Colonic mucosa (tissue), 4 donors: ENCODE measurements at places on chromosomes 12 and 14.

DNA sequence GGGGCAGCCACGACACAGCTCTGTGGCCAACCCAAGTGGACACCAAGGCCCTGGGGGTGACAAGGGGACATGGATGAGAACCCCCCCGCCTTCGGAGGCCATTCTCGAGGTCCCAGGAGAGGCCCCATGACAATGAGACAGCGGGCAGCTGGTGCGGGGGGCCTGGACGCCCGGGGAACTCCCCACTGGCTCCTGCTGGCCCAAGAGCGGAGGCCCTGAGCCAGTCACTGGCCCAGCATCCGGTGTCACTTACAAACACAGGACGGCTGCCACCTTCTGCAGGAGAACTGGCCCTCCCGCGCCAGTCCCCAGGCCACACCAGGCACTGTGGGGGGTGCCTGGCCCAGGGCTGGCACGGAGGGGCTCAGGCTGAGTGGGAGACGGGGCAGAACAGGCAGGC is 51.4 kb downstream of the NCOR2 start:
- no peak for DNase-seq

GRCh38 chr12:9073076-9073475 is 42.6 kb downstream of the A2M start:
- DNase-seq, result no peak

DNA sequence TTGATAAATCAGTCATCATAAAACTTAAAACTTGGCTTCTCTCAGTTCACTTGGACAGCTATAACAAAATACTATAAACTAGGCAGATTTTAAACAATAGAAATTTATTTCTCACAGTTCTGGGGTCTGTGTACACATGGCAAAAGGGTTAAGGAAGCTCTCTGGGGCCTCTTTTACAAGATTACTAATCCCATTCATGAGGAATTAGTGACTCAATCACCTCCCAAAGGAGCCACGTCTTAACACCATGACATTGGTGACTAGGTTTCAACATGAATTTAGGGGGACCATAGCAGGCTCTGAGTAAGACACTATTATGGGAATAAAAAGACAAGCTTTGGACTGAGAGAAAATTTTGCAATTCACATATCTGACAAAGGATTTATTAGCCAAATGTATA is 436.5 kb downstream of the PDZRN4 start:
- DNase-seq, result no peak

DNA sequence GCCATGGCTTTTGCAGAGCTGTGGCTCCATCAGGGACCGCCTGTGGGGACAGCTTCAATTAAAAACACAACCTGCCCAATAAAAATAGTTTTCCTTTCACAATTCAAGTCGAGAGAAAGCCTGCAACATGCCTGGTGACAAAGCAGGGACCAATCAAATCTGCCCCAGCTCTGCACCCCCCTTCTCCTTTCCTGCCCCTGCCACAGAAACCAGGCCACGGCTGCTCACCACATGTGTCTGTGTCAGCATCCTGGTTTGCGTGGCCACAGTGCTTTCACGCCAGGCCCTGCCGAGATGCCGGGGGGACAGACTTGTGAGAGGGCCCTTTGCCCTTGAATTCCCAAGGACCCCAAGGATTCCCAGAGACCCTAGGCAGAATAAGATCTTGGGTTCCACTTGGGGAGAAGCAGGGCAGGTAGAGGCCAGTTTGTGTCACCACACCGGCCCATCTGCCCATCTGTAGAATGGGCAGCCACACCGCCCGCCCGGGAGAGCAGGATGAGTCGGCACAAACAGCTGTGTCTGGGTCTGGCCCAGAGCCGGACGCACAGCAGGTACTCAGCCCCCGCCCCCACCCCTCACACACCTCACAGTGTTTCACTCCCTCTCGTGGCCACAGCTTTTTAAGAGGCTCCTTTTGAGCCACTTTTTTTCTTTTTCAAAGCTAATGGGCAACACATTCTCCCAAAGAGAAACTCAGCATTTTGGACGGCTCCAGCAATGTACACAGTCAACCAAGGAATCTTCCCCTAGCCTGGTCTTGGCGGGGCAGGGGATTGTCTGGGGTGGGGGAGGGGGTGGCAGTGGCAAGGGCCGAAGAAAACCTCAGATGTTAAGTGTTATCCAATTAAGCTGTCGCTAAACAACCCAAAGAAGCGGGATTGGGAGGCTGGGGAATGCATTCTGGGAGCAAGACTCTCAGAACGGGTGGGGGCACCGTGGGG is 41.5 kb downstream of the BCL11B start:
- no peak for DNase-seq

DNA sequence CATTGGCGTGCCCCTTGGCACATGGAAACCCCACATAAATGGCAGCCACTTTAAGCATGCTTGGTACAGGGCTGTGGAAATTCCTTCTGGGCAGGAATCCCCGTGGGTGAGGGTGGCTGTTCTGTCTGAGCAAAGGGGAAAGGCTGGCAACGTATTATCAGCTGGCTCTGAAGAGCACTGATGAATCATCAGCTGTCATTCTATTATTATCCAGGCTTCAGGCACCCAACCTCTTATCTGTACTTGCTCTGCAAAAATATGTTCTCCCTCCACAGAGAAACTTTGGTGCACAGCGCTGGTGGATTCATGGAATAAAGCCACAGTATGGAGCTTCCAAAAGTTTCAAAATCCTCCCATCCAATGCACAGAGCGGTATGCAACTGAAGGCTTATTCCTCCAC is 167.1 kb downstream of the TBX5 start:
- no peak for DNase-seq

DNA sequence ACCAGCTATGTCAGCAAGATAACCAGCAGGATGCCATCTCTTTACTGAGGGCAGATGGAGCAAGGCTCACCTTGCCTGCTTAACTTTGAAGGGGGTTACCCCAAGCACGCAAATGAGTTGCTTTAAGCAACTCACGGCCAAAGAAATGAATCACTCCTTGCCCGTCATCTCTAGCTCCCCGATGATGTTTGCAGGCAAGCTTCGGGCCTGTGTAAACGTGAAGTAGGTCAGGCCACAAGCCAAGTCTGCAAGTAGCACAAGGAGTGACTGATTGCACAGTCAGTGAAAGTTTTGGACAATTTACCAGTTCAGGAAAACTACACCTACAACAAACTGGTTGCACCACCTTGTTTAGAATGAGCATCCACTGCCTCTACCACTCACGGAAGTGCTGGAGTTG is 699.7 kb upstream of the TBX3 start:
- no peak for DNase-seq

- no peak for DNase-seq
Measured at GRCh38 chr12:71141378-71141926, 16.3 kb downstream of the TSPAN8 start.

- DNase-seq, result no peak
Measured at GRCh38 chr12:121301876-121302275, 5.4 kb upstream of the CAMKK2 start.

DNA sequence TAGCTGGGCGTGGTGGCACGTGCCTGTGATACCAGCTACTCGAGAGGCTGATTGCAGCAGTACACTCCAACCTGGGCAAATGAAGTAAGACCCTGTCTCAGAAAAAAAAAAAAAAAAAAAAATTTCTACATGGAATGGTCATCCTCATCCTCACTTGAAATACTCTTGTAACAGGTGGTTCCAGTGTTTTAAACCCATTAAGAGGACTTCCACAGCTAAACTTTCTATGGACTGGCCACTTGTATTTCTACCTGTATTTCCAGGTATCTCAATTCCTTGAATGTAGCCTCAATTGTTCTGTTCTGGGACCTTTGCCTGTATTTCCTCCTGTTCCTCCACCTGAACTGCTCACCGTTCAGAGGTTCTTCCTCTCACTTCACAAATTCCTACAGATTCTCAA is 11.8 kb upstream of the PHLDA1 start:
- DNase-seq, result no peak

GRCh38 chr12:131692431-131692830 is 18.5 kb upstream of the SFSWAP start:
- DNase-seq, result no peak

DNA sequence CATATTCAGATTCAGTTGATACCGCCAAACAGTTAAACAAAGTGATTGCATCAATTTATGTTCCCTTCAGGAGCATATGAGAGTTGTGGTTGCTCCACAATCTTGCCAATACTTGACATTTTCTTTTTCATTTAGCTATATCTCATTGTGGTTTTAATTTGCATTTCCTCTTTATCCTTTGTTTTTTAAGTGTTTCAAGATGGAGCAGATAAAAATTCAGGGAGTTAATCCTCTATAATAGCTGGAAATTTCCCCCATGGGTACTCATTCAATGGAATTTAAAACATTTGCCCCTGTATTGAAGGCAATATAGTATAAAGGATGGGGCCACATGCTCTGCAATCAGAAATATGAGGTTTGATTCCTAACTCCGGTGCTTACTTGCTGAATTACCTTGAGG is 1.1 kb upstream of the EXD2 start:
- no peak for DNase-seq

DNA sequence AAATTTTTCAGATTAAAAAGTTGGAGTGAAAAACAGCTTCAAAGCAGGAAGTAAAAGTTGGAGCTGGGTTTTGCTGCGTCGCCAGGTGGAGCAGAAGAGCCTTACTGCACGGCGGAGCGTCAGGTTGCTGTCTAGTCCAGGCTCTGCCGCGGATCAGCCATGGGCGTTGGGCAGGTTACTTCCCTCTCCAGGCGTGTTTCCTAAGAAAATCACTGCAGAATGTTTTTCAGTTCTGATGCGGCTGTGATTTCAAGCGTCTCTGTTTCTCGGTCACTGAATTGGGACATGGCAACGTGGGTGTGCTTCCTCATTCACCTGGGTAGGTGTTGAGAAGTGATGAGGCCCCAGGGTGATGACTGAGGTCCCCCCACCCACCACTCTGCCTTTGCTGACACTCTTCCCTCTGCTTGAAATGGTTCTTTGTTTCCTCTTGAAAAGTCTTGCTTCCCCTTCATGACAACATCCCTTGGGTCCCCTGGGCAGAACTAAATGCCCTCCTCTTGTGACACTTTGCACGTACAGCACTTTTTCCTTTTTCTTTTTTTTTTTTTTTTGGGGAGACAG is 7.6 kb downstream of the EVL start:
- DNase-seq, result peak; percentile 62

- no peak for DNase-seq
Measured at GRCh38 chr12:52082026-52082668, 2.6 kb downstream of the SMIM41 start.

DNA sequence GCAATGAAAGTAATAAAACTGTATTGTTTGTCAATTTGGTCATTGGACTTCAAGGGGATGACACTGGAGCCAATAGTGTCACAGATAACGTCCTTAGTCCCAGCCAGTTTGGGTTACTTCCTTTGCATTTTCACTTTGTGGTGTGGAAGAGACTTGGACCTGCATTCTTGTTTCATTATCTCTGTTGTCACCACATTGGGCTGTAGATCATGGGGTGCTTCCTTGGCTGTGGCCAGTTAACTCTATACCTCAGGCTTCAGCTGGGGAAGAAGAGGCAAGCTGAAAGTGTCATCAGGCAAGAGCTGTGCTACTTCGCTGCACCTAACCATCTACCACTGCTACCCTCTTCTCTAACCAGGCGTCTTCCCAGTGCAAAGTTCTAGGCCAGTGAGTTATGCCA is 15.1 kb upstream of the CISTR start:
- DNase-seq, result no peak

DNA sequence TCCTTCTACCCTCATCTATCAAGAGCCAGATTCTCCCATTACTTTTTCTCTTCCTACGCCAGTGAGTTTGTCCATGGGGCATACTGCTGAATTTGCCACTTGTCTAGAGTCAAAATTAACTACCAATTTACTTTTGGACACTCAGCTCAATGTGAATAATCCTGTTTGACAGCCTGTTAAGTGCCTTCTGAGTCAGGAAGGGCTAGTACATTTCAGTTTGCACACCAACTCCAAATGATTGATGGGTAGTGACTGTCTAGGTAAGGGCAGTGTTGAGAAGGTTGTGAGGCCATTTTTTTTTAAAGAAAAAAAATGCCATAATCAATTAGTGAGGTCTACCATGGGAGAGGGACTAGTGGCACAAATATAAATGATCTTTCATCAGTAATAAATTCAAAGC is 21.8 kb upstream of the TRIM9 start:
- DNase-seq, result no peak

GRCh38 chr14:101593411-101594238 is 32.3 kb downstream of the DIO3 start:
- DNase-seq, result peak; percentile 2

- peak; percentile 81 for DNase-seq
Measured at GRCh38 chr12:53659011-53659551, 16.8 kb downstream of the ATP5MC2 start.

- no peak for DNase-seq
Measured at GRCh38 chr12:3103806-3104205, 26.6 kb downstream of the TSPAN9 start.

DNA sequence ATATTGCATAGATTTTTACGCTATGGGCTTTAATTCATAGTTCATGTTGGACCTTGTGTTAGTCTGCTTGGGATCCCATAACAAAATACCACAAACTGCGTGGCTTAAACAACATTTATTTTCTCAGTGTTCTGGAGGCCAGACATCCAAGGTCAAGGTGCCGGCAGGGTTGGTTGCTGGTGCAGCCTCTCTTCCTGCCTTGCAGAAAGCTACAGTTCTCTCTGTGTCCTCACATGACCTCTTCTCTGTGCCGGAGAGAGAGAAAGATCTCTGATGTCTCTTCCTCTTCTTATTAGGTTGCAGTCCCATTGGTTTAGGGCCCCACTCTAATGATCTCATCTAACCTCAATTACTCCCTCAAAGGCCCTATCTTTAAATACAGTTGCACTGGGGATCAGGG is 170.5 kb downstream of the IPO8 start:
- no peak for DNase-seq

- DNase-seq, result peak; percentile 12
Measured at GRCh38 chr14:101076451-101077198, 173.1 kb upstream of the RTL1 start.

DNA sequence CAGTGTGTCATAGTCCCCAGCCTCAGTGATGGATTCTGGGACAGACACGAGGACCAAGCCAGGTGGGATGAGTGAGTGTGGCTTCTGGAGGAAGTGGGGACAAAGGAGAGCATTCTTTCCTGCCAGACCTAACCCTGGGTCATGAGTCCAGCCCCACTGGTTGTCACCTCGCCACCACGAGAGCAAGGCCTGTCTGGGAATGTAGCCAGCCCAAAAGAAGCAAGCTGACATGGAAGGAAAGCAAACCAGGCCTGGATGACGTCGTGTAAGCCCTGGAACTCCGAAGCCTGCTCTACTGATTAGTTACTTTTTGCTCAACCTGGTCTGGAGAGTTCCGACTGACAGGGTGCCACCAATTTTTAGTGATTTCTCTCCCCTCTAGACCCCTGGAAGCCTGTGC is 105.9 kb downstream of the SINHCAF start:
- no peak for DNase-seq

DNA sequence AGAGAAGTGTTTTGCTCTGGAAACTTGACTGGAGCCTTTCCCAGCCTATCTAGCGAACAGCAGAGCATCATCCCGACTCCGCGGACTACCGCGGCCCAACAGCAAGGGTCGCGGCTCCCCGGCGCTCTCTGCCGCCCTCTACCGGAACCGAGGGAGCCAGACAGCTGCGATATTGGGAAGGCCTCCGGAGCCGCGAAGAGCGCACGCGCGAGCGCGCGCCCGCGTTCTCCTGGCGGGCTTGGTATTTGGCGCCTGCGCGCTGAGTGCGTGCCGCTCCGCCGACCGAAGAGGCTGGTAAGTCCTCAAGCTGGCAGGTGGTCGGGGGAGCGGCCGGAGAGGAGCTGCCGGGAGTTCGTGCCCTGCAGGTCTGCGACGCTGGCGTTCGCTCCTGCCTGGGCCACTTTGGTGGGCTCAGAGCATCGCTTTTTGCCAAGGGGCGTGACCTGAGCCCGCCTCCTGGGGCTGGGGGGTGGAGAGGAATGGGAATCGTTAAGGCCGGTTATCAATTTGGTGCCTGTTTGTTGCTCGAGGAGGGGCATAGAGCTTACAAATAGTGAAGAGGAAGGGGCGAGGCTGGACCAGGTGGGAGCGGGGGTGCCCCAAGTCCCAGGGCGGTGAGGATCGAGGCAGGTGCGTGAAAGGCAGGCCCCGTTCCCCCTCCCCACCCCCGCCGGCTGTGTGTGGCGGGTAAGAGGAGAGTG is at the start of gene TMEM106C:
TMEM106C (plus strand) TSS at position 257 of the 701 bp plus-strand sequence. CDS start 641 bp downstream, outside the sequence.
- peak; percentile 93 for DNase-seq
